AG10803 (cell line): ENCODE measurements at places on chromosomes 12 and 14.
A peak's percentile ranks its signal among the peaks of the same experiment; 100 is the strongest.

- DNase-seq = no peak
These were observed 518.6 kb downstream of the NELL2 start for GRCh38 chr12:44357494-44357893.

- DNase-seq = peak; percentile 53
These were observed 1.7 kb downstream of the ZDHHC17 start for GRCh38 chr12:76765598-76765997.

GRCh38 chr12:80710727-80711449 lies 3.5 kb downstream of the MYF6 start:
- DNase-seq = no peak

- no peak for DNase-seq
These were observed 55.0 kb downstream of the ANAPC7 start for GRCh38 chr12:110348431-110349059.

- DNase-seq = no peak
These were observed 79.8 kb downstream of the PTPN11 start for GRCh38 chr12:112498580-112498979.

DNA sequence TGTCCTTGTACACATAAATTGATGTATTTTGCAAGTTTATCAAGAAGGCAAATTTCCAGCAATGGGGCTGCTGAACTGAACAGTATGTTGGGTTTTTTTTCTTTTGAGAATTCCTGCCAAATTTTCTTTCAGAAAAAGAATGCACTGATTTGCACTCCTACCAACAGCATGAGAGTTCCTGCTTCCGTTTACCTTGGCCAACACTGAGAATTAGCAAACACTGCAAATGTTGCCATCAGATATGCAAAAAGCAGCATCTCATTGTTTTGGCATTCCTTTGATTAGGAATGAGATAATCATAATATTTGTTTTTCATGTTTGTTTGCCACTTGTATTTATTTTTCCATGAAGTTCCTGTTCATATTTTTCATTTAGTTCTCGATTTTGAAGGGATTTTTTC lies 82.4 kb downstream of the RTN1 start:
- no peak for DNase-seq

DNA sequence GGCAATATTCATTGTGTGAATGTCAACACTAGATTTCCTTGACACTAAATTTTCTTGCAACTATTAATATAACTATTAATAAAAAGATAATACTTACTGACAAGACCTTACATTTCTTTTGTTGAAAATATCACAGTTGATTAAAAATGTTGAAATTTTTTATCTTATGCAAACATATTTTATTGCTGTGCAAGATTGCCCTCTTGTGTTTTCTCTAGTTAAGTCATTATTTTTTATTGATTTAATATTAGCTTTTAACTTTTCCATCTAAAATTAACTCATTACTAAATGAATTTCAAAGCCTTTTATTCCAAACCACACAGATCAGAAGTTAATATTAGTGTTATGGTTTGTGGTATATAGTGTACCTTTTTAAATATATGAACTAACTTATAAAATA lies 11.7 kb upstream of the NAA30 start:
- no peak for DNase-seq

DNA sequence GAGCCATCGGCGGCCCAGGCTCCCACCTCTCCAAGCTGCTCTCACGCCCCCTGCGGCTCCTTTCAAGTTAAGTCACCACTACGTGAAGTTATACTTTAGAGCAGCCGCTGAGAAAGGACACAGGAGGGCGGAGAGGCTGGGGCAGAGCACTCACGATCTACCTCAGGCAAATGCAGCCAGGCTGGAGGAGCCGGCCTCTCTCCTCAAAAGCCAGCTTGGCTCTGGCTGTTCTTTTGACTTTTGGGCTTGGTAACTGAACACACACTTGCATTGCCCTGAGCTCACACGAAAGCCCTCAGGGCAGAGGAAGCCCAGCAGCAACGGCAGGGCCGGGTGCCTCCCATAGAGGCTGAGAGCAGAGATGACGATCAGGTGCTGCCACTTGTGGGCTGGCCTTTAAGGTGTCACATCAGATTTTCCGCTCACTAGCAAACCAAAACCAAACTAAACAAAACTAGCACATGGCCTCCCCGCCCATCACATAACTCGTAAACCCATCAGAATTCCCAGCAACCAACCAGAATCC lies 75.2 kb downstream of the PITPNM2 start:
- DNase-seq = no peak

DNA sequence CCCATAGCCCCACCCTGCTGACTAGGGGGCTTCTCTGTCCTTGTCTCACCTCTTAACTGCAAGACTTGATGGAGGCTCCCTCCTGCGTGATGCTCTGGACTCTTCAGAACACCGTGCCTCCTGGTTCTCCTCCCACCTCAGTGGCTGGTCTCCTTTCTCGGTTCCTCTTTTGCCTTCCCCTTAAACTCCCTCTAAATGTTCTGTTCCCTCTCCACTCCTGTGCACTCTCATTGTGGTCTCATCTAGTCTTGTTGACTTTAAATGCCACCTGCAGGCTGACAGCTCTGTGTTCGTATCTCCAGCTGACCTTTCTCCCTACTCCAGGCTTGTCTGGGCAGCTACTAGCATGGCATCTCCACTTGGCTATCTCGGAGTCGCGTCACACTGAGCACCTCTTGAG lies 28.3 kb downstream of the DYNC1H1 start:
- no peak for DNase-seq

- peak; percentile 70 for DNase-seq
These were observed 40.5 kb downstream of the SLC2A14 start for GRCh38 chr12:7832059-7832696.

GRCh38 chr12:96193725-96194575 lies at the start of gene ELK3:
ELK3 (plus strand) TSS chr12:96194375.
- DNase-seq = peak; percentile 69

- DNase-seq = no peak
These were observed 1.4 kb upstream of the PTPRQ start for GRCh38 chr12:80442426-80443222.

GRCh38 chr12:86914721-86915120 lies 658.5 kb upstream of the MGAT4C start:
- DNase-seq = peak; percentile 20

DNA sequence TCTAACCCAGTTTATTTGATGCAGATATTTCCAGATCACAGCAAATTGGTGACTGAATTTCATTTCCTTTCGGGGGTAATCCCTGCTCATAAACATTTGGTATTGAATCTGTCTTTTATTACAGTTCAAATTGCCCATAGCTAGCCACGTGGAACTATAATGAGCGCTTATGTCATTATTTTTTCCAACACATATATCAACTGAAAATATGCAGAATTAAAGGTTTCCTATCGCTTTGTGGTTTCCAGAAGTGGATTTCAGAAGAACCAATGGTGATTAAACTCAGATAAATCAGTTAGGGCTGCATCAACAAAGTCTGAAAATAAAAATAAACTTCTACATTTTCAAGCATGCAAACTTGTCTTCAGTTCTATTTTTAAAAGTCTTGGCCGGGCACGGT lies 111.9 kb downstream of the PIK3C2G start:
- DNase-seq = peak; percentile 54

DNA sequence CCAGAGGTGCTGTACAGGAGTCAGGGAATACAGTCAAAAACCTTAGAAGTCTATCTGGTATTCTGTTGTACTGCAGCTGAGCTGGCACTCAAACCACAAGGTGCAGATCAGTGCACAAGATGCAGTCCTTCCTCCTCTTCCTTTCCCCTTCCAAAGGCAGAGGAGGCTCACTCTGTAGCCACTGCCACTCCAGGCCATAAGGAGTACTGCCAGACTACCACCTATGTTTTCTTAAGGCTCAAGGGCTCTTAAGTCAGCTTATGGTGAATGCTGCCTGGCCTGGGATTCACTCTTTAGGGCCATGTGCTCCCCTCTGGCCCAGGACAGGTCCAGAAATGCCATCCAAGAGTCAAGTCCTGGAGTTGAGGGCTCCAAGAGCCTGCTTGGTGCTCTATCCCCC lies 200.3 kb downstream of the CRADD start:
- no peak for DNase-seq

GRCh38 chr12:130582286-130582685 lies 133.8 kb downstream of the RIMBP2 start:
- no peak for DNase-seq

- DNase-seq = no peak
These were observed 20.2 kb upstream of the PPP1CC start for GRCh38 chr12:110762891-110763290.

GRCh38 chr14:93067088-93067487 lies 48.6 kb downstream of the ITPK1 start:
- DNase-seq = no peak

- DNase-seq = peak; percentile 29
These were observed 30.3 kb downstream of the EFCAB11 start for GRCh38 chr14:89924268-89924667.
